ENCODE measurements at places on chromosomes 2 and 18.

DNA sequence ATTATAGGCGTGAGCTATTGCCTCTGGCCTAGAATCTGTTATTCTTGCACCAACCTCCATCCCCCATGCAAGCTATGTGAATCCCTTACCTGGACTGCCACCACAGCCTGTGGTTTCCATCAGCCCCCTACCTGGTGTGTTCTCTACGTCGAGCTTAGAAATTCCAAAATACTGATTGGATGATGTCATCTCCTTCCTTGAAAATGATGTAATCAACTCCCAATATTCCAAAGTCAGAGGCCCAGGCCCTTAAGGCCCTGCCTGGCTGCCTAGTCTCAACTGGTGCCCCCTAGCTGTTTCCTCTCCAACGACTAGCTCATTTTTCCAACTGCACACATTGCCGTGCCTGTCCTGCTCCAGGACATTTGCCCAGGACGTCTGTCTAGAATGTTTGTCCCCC is 41.3 kb upstream of the GBX2 start:
- no peak for DNase-seq

DNA sequence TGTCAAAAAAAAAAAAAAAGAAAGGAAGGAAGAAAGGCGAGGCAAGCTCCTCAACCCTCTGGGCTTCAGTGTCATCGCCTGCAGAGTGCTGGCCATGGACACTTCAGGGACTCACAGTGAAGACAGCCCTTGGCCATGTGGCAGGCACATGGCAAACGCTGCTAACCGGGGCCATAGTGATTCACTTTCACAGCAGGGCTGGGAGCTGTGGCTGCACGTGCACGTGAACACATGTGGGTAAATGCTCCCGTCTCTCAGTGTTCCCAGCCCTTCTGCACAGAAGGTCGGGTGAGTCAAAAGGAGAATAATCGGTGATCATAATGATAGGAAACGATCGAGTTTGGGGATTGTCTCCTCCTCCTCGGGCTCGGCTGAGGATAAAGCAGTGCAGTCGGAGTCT is 46.1 kb upstream of the UBE2F start:
- no peak for DNase-seq

- no peak for DNase-seq
Measured at GRCh38 chr2:226424971-226425370, 374.6 kb downstream of the IRS1 start.

DNA sequence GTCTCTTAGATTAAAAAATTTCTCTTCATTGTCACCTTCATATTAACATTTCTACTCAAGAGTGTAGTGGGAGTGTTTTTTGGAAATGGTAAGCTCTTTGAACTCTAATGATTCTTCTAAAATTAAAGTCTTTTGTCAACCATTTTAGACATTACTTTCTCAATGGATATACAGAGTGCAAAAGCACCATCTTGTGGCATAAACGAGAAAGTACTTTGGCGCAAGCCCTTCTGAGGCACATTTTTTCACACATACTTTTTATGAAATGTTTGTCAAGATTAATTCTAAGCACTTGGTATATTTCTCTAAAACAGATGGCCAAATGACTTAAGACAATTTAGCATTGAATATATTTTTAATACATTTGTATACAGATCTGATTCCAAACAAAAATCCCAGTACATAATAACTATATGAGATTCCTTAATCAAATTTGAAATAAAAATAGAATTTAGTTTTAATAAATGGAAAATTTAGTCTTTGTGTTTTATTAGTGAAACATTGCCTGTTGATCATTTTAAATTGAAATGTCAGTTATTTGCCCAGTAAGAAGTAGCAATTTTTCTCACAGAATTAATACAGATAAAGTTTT is 63.3 kb upstream of the GALNT5 start:
- DNase-seq = no peak

DNA sequence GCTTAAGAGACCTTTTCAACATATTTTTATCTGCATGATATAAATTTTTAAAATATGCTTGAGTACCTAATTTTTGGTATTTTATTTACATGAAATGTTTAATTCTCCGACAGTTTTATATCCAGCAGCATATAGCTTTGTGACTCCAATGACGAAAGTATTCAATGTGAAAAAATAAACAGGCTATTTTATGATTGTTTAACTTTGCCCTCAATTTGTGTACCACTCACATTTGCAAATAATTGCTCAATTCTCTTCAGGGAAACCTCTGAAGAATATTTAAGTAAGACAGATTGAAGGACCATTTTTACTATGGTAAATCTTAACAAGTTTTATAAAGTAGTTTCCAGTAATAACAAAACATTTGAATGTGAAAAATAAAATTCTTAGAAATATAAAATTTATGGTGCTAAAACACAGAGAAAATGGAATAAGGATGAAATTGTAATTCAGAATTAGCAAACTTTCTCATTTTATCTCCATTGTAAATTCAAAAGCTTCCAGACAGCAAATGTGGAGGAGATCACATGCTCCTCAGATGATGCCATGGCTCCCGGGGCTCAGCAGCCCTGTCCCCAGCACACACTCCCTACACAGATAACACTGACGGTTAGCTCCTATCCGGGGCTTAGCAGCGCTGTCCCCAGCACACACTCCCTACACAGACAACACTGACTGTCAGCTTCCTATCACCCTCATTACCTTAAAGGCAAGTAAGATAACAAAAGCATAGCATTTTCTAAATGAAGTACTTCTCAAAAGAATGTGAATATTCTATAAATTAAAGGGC is 39.7 kb downstream of the SH3YL1 start:
- no peak for DNase-seq

DNA sequence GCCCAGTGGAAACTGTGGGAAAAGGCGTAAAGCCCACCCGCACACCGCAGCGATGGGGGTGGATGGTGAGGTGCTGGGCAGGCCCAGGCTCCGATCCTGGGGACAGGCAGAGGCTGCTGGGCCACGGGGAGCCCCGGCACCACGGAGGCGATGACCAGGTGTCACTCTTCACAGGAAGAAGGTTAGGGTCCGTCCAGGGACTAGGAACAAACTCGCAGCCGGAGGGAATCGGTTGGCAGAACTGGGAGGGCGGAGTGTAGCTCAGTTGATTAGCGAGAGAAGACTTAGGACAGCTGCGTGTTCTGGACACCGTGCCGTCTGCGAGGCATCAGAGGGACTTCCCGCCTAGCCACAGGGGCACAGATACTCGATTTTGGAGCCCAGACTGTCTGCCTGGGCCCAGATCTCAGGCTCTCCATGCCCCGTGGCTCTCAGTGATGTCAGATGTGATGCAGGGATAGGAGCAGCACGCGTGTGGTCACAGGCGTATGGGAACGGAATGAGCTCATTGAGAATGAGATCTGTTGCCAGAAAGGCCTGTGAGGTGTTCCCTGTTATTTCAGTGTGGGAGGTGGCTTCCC is 16.1 kb upstream of the ALLC start:
- no peak for DNase-seq

GRCh38 chr18:11868230-11868629 is 17.0 kb downstream of the CHMP1B start:
- no peak for DNase-seq

DNA sequence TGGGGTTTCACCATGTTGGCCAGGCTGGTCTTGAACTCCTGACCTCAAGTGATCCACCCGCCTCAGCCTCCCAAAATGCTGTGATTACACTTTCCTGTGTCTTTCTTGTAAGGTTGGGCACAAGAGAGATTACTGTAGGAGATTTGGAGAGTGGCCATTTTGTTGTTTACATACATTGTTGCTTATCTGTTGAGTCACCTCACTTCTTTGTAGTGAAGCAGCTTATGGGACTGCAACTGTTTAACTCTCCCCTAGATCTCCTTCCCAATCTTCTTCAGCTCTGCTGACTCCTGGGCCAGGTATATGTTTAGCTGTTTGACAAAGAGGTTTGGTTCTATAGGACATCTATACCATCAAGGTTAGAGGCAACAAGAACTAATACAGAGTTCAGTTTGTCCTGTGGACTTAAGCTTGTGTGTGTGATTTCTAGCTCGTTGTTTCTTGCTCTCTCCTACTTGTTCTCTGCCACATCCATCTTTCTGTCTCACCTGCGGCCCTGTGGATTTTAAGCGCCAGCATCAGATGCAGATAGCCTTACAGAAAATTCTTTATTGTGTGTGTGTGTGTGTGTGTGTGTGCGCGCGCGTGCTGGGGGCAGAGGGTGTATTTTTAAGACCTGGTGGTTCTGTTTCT is 95.4 kb downstream of the HAUS1 start:
- no peak for DNase-seq

DNA sequence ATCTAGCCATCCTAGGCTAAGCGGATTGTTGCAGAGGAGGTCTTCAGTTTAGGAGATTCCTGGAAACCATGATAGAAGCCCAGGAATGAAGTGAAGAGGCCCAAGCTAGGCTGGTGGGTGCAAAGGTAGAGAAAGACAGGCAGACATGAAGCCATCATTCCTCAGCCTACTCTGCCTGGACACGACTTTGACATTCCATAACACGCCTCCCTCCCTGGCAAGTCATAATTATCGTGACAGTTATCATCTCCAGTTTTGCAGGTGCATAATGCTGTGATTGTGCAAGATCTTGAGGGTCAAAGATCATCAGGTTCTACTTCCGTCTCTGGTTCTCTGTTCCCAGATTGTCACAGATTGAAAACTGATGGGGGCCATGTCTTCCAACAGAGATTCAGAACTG is 15.2 kb upstream of the FZD5 start:
- DNase-seq = no peak

DNA sequence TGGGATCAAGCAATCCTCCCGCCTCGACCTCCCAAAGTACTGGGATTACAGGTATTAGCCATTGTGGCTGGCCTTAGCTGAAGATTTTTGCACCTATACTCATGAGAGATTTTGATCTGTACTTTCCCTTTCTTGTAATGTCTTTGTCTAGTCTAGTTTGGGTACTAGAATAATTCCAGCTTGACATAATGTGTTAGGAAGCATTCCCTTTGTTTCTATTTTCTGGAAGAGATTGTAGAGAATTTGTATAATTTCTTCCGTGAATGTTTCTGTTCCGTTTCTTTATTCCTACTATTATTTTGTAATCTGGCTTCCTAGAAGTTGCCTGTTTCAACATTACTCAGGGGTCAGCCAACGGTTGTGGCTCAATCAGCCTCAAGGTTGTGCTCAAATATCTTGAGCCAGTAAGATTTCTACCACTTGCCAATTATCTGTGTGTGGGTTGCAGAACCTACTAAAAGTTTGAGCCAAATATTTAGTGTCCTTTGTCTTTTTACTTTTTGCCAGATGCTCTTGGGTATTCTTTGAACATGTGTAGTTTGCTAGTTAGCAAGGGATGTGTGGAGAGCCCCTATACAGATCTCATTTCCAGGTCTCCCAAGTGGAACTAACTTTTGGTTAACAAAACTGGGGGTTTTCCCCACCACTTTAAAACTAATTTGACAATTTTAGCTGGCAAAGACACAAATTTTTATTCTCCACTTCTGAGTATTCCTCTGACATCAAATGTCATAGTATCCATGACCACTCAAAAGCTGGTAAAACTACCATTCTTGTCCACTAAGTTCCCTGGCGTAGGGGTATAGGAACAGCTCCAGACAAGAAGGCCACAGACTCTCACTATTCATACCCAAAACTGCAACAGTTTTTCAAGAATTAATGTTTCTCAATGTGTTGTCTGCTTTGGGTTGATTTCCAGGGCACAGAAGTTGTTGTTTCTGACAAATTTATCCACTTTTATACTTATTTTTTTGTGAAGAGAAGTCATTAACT is 42.8 kb upstream of the BAZ2B start:
- no peak for DNase-seq

DNA sequence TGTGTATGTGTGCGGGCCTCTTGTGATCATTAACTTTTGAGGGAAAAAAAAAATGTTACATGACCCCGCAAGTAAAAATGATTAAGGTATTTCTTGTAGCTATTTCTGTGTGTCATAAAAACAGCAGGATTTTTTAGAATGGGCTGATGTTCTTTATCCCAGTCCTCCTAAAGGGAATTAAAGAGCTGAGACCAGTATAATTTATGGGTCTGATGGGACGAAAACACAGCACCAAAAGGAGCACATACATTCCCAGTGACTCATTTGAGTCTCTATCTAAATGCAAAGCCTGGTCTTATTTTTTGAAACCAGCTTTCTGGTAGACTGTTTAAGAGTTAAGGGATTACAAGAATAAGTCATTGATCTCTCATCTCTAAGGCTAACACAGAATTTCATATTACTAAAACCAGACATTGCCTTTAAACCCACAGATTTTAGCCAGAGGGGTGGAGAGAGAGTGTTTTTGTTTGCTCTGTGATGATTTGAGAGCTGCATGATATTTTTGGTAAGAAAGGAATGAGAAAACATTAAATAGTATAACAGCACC is 342.3 kb upstream of the EPHA4 start:
- no peak for DNase-seq

DNA sequence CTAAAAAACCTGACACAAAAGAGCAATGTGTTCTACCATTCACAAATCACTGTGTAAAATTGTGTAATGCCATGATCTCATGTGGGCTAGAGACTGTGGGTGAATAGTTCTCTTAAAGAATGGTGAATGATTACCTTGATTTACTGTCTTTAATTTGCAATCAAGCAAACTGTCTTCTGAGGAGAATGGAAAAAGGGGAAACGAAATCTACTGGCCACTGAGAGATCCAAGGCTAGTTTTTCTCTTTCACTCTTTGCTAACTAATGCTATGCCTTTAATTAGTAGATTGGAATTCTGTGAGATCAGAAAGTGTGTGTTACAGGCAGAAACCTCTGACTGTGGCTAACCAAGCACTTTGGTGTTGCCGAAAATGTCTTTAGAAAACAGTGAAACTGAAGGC is 422.7 kb downstream of the TGIF1 start:
- no peak for DNase-seq

- DNase-seq = no peak
Measured at GRCh38 chr2:240561325-240561971, 1.3 kb downstream of the DUSP28 start.

- no peak for DNase-seq
Measured at GRCh38 chr2:223142118-223142517, 90.1 kb downstream of the KCNE4 start.
